ENCODE measurements at places on chromosomes 16 and 17.

DNA sequence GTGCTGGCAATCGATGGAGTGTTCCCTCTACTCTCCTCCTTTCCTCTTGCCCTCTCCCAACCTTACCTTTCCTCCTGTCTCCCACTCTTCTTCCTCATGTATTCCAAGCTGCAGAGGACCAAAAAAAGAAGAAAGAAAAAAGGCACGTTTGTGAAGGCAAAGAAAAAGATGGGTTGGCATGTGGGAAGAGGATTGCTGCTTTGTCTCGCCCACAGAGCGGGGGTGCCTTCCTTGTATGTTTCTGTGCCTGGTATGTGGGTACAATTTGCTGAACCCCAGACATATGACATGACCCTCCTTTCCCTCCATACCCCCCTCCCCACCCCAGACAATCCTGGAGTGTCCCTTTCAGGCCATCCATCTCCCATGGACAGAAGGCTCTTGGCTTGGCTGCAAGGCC is 13.1 kb upstream of the CTCF start:
- DNase-seq, result no peak

- no peak for DNase-seq
Observed at GRCh38 chr17:1563786-1564613, 1.4 kb upstream of the PITPNA start.

GRCh38 chr16:1160773-1161348 is 8.0 kb downstream of the CACNA1H start:
- no peak for DNase-seq

DNA sequence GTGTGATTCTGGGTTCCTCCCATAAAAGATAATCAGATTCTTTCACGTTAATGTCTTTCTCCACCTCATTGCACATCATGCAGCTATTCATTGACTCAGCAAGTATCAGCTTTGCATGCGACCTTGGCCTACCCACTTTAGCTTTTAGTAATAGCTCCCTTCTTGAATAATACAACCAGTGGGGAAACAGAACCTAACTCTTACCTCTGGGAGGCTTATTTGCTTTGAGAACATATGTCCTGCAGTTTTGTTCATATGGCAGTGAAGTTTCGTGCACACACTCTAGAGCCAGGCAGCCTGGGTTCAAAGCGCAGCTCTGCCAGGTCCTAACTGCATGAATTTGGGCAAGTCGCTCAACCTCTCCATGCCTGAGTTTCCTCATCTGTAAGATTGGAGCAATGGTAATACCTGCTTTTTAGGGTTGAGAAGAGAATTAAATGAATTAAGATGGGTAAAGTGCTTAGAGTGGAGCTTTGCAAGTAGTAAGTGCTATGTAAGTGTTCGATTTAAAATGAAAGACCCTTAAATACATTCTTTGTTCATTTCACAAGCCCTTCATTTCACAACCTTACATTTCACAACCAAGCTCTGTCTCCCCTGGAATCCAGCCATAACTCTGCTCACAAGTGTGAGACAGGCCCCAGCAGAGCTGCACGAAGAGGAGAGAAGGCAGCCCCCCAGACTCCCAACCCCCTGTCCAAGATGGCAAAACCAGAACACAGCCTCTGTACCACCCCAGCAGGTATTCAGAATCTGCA is 29.3 kb downstream of the MAPT start:
- peak; percentile 77 for DNase-seq

- peak; percentile 18 for DNase-seq
Observed at GRCh38 chr17:7611635-7612293, 2.9 kb downstream of the FXR2 start.

DNA sequence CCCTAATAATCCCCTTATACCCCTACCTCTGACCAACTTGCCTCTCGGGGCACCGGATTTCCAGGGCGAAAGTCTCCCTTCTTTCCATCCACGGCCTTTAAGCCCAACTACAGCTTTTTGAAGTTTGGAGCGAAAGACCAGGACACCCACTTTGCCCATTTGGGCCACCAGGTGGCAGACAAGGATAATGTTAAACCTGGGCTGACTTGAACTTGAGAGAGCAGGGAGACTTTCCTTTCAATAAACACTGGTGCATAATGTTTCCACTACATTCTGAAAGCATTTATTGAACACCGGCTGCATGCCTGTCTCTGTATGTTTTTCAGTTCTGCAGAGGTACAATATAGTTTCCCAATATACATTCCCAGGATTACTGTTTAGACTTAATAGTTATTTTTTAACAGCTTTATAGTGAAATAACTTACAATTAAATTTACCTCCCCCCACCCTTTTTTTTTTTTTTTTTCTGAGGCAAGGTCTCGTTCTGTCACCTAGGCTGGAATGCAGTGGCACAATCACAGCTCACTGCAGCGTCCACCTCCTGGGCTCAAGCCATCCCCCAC is 6.9 kb upstream of the CES3 start:
- peak; percentile 73 for DNase-seq

DNA sequence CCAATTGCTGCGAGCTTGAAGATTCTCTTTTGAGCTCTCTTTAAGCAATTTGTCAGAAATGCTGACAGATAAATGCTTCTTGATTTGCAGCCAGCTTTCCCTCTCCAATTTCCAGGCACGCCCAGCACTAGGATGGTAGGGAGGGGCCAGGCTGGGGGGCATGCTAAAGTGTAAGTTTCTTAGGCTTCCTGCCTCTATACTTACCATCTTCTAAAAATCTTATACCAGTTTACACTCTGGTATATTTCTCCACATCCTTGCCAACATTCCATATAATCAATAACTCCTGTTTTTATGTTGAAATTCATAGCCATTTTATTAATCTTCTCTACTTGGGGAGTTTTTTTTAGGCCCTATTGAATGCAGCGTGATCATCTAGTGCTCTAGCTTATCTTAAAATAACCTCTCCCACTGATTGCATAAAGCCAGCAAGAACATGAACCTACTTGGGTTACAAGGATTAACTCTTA is 17.5 kb downstream of the ACSF2 start:
- peak; percentile 71 for DNase-seq

- no peak for DNase-seq
Observed at GRCh38 chr16:79390481-79391051, 210.0 kb downstream of the MAF start.

All from amniotic epithelial cell (primary cell).